ENCODE measurements at places on chromosomes 11 and 22.

- DNase-seq = peak; percentile 58
Measured at GRCh38 chr11:6417907-6418556, 862 bp downstream of the APBB1 start.

DNA sequence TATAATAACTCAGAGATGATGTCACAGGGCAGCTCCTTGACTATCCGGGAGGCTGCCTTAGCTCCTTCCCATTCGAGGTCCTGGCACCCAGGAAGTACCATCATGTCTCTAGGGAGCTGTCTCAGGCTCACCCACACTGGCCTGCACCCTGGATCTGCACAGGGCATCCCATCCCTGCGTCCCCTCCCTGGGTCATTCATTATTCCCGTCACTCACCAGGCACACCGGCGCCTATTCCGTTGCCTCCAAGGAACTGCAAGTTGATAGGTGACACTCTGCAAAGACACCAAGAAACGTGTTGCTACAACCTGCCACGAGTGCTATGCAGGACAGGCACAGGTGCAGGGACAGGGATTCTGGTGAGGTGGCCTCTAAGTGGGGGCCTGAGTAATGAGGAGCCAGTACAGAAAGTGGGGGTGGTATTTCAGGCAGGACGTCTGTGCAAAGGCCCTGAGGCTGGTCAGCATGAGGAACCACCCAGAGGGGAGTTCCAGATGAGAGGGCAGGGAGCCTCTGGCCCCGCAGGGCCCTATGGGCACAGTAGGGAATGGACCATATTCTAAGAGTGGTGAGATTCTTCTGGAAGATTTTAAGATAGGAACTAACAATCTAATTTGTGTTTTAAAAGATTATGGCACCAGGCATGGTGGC is 71.6 kb upstream of the SHANK2 start:
- no peak for DNase-seq

DNA sequence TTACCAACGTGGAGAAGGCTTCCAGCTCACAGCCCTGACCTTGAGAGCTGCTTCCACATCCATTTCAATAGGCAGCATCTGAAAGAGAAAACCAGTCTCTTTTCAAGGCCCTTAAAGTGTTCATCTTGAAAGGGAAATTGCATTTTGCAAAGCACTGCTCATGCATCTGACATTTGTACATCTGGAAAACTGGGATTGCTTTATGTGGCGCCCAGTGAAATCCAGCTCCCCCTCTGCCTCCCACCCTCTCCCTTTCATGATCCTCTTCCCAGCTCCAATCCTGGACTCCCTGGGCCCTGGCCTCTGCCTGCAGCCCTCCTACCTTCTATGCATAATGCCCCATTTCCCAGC is 17.4 kb downstream of the TP53AIP1 start:
- DNase-seq = no peak

DNA sequence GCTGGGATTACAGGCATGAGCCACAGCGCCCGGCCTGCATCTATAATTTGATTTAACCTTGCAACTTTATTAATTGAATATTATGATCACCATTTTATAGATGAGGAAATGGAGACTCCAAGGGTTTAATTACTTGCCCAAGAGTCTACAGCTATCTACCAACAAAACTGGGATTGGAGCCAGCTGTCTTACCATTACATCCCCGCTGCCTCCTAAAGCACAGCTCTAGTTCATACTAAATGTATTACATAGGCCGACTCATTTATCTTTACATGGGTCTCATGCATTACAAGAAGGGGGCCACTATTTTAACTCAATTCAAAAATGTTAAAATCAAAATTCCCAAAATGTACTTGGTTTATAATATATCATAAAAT is 14.1 kb upstream of the TMA7B start:
- DNase-seq = no peak

GRCh38 chr11:112363527-112363926 is 102.9 kb upstream of the PLET1 start:
- no peak for DNase-seq

- DNase-seq = no peak
Measured at GRCh38 chr11:45468267-45468856, 182.2 kb upstream of the SYT13 start.

DNA sequence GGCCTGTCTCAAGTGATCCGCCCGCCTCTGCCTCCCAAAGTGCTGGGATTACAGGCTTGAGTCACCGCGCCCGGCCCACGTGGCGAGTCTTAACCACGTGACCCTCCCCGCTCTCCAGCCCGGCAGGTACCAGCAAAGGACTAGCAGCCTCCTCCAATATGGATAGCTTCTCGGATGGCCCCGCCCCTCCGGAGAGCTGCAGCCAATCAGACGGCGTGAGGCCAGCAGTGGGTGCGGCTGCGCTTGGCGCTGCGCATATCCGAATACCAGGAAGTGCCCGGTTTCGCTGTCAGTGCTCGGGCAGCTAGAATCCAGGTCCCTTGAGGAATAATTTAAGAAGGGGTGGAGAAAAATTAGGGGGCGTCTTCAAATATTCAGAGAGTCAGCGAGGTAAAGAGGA is 14.7 kb upstream of the PISD start:
- peak; percentile 94 for DNase-seq

GRCh38 chr11:30608534-30608933 is 22.4 kb upstream of the MPPED2 start:
- no peak for DNase-seq

DNA sequence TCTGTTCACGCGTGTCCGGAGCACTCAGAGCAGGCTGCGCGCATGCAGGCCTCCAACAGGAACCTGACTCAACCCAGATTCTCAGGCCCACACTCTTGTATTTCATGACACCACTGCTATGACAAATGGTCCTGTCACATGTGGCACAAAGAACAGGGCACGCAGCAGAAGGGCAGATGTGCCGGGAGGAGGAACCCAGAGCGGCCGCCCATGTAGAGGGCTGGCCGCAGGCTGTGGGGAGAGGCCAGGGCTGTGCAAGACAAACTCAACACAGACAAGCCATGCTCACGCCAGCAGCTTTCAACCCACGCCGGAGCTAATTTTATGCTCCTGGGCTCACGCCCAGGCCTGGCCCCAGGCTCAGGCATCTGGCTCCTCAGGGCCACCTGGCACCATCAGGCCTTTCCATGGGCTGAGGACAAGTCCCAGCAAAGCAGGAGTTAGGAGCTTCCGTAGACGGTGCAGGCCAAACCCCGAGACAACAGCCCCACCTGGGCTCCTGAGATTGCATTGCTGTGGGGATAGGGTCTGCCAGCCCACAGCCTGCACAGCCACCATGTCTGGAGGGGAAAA is 40.0 kb downstream of the DUSP8 start:
- peak; percentile 94 for DNase-seq

DNA sequence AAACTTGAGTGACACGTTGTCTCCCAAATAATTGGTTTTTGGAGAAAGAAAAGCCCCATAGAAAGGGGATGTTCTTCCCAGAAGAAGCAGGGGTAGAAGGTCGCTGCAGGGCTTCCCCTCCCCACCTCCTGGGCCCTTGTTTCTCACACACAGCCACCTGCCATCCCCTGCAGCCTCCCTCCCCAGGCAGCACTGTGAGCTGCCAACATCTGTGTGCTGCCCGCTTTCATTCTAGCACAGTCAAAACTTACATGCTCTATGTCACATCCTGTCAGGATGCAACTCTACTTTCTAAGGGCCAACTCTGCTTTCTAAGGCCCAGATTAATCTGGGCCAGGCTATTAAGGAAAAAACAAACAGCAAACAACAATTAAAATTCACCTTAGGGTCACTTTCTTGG is 309.4 kb upstream of the ZC3H12C start:
- no peak for DNase-seq

DNA sequence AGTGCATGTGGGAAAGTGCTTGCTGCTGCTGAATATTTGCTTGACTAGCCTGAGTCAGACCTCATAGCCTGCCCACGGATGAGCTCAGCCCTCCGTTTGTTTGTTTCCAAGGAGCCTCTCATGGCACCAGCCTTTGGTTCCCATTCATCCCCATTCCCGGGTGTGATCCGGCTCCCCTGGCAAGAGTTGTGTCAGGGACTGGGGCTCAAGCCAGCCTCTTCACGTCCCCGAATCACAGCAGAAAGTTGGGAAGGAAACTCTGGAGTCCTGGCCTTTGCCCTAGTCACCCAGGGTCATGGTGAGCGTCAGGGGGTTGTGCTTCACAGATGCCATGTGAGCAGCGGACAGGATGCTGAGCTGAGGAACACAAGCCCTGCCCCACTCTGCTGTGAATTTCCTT is 13.8 kb downstream of the SEC14L3 start:
- DNase-seq = no peak

GRCh38 chr11:76769645-76770586 is 13.2 kb upstream of the TSKU start:
- DNase-seq = no peak

DNA sequence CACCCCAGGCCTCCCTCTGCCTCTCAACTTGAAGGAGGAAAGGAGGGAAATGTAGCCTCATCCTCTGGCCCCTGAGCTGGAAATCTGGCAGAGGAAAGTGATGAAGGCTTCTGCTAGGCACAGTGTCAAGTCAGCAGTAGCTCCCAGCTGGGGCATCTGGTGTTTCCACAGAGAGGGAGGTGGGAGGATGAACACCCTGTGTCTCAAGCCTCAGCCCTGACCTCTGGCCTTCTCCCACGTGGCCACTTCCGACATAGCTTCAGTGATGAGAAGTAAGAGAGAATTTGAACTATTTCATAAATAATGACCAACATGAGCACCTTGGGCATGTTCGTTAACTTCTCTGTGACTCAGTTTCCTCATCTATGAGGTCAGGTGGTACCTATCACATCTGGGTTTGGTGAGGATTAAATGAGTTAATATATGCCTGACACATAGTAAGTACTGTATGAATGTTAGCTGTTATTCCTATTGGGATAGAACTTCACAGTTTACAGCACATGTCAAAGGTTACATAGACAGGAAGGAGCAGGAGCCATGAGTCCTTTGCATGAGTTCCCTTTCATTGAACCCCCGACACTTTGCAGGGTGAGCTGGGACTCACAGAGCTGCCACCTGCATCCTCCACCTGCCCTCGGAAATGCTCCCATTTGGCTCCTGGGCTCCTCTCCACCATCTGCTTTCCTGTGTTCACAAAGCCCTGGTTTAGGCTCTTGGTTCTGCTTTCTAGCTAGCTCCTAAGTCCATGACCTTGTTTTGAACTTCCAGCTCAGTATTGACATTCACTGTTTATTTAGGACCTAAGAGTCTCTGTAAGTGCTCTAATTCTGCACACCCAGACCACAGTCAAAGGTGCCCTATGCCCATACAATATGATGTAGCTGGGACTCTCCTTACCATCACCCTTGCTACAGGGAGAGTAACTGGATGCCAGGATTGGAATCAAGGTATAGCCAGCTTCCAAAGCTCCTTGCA is 61.7 kb downstream of the CSNK2A3 start:
- DNase-seq = peak; percentile 84

DNA sequence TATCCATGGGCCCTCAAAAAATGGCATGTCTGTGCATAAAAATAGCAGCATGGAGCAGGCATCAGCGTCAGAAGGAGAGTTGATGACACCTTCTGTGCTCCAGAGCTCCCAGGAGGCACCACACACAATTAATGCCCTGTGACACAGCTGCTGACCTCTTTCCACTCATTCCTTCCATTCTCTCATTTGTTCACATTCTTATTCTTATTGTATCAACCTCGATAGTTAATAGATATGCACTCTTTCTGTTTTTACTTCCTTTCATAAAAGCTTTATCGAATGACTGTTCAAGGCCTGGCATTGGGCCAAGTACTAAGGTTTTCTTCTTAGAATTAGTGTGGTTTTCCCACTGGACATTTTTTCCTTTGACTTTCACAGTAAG is 266.0 kb upstream of the MTNR1B start:
- no peak for DNase-seq

GRCh38 chr22:38835888-38836301 is 7.9 kb downstream of the NPTXR start:
- no peak for DNase-seq

DNA sequence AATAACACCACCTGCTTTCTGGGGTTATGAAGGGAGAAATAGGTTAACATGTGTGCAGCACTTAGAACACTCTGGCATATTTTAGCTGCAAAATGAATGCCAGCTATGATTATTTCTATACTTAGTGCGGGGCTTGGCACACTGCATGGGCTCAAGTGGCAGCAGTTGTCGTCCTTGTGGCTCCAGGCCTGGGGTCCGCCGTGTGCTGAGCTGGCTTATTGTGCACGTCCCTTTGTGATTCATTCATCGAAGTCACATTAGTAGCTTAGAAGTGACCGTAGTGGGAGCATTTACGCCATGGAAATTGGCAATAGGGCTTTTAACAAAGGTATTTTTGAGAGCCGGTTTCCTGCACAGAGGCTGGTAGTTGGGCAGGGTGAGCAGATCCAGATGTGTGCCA is 4.2 kb downstream of the RASD2 start:
- no peak for DNase-seq

DNA sequence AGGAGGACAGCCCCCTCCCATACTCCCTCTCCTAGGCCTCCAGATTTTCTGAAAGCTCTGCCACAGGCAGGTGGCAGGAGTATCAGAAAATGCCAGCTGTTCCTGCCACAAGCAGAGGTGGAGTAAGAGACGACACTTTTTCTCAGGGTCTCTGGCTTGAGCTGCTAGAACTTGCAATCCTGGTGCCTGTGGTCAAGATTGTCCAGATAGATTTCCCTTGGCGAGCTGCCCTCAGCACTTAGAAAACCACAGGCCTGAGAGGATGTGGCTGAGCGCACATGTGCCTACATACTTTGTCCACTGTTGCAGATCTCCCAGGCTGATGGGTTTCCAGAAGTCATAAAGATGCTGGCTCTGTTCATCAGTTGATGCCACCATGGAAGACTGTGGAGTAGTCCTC is 65.7 kb upstream of the NAV2 start:
- DNase-seq = no peak

- no peak for DNase-seq
Measured at GRCh38 chr11:129595038-129595962, 219.7 kb downstream of the BARX2 start.
